Kasumi-1 (cell line): ENCODE measurements at places on chromosomes 3 and 15.

DNA sequence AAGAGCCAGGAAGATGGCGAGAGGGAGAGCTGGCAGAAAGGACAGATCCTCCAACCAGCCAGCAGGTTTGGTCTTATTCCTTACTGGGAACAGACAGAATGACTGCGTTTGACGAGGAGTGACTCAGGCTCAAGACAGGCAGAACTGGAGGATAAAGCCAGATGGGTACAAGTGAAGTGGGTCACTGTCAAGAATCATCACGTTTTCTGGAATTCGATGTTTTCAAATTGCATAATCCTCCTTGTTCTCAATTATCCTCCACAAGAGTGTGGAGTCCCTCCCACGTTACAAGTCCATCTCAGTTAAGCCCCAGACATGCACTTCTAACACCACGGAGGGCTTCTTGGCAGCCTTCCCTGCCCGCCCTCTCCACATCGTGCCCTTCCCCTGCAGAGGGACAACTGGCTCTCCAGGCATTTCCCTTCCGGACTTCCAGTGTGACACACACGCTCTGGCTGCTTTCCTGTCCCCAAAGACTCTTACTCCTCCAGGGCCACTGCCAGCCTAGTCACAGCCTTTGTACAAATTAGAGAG, 183.1 kb downstream of the CHST2 start:
- peak; percentile 47 for DNase-seq

DNA sequence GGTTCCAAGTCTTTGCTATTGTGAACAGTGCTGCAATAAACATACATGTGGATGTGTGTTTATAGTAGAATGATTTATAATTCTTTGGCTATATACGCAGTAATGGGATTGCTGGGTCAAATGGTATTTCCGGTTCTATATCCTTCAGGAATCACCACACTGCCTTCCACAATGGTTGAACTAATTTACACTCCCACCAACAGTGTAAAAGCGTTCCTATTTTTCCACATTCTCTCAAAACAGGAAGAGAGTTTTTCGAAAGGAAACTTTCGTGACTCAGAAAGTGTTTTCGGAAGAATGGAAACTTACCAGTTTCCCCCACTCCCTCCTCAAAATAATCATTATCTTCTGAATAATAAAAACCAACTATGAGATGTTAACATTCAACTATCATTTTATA, 205.8 kb downstream of the ALCAM start:
- no peak for DNase-seq

- no peak for DNase-seq
Observed at GRCh38 chr3:170564664-170565063, 21.2 kb downstream of the SLC7A14 start.

GRCh38 chr15:78402061-78402610, 35.9 kb upstream of the IREB2 start:
- DNase-seq = no peak

DNA sequence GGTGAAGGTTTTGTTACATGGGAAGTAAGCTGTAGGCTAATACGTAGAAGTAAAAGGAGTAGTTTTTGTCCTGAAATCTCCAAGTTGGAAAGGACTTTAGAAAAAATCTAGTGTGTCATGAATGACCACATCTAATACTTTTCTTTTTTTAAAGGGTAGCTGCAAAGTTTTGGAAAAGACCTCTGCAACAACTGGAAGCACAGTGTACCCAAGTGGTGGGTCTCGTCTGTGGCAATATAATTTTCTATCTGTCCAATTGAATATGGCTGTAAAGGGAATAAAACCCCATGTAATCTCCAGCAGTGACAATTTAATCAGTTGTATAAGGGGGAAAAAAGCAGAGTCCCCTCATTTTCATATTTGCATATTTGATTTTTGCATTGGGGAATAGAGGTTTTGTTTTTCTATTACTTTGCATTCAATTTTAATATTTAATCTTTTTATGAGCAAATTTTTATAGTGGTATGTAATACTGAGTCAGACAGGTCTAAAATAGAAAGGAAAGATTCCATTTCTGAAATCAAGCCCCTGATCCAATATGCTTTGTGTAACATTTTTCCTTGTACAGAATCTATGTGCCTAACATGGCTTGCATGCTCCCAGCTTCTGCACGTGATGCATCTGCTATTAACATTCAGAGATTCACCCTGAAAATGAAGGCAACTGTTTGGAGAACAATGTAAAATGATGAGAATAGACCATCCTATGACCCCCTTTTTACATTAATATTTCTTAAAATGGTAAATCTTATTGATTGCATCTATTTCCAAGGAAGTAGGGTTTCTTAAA, 531.4 kb downstream of the ZIC1 start:
- DNase-seq = no peak
